NCI-H1436 treated with DMSO at 0.1 percent for 48 hours (cell line): ENCODE measurements at places on chromosomes 11 and 22.

DNA sequence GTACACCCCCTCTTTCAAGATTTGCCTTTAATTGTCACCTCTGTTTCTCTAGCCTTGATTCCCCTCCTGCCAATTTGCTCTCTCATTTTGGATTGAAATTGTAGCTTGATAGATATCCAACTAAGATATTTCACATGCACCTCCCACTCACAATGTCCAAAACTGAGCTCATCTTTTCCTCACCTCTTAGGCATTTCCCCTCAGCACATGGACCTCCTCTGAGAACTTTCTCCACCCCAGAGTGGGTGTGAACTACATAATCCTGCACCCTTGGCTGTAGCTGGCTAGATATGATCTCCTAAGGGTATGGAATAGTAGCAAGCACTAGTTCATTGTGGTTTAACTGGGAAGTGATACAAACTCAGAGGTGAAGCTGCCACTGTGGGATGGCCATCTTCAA lies 91.5 kb upstream of the SESN3 start:
- no peak for DNase-seq

DNA sequence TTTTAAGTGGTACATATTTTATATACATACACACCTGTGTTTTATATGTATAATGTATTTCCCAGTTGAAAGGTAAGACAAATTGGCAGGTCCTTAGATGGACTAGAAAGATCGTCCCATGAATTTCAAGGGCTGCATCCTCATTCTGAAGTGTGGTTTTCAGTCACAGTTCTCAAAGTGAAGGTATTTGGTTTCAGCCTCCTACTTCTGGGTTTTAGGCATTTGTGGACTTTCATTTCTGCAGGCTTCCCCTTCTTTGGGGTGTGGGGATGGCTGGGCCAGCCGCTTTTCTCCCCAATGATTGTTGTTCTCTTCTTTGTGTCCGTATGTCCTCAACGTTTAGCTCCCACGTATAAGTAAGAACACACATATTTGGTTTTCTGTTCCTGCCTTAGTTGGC lies 10.0 kb downstream of the DCPS start:
- DNase-seq: no peak

DNA sequence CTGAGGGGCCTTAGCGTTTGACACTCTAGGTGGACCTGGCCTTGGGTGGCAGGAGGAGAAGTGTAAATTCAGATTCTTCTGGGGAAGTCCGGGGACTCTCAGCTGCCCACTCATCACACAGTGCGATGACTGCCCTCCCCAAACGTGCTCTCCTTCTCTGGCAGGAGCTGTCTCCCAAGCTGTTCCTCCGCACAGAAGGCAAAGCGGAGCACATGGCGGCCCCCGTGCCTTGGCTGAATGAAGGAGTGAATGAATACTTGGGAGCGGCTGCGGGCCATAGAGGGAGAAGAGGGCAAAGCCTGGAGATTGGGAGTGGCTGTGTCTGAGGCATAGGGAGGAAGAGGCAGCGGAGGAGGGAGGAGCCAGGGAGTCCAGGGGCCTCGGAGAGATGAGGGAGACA lies 6.9 kb upstream of the NAA40 start:
- DNase-seq: no peak

GRCh38 chr11:118714816-118715215 lies 35.4 kb upstream of the TREH start:
- no peak for DNase-seq

DNA sequence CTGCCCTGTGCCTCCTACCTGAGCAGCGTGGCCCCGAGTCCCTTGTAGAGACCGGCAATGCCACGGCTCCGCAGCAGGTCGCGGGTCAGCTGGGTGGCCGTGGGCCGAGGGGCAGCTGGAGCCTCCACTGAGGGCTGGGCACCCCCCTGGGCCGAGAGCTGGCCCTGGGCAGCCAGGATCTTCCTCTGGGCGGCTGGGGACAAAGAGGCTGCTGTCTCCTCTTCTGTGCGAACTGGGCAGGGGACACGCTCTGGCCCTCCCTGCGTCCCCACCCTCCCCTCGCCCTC lies 2.6 kb upstream of the CEND1 start:
- no peak for DNase-seq

DNA sequence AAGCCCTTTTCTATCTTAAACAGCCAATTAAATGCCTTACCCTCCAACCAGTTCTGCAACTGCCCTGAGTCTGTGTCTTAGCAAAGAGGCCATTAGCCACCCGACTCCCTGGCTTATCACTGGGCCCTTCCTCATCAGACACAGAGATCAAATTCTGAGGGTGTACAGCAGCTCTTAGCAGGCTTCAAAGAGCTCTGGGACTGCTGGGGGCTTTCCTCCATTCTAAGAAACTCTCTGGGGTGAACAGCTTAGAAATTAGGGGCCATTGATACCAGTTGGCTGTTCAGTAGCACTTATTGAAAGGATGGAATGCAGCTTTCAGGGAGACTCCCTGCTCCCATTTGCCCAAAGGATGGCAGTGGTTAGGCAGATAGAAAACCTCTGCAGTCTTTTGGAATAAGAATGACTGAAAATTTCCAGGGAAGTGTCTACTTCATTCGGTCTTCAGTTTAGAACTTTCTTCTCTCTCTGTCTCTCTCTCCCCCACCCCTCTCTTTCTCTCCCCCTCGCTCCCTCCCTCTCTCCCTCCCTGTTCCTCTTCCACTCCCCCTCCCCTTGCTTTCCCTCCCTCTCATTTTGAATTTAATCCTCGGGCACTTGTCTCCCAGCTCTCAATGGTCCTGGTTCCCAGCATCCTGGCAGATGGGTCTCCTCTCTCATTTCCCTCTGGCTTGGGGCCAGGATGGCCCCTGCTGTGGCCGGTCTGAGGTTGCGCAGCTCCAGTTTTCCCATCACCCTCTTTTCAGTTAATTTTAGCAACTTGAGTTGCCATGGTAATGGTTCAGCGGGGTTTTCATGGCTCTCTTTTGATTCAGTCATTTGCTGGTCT lies 76.4 kb downstream of the COMMD9 start:
- DNase-seq: no peak

GRCh38 chr11:69358398-69359020 lies 64.6 kb downstream of the MYEOV start:
- DNase-seq: no peak

DNA sequence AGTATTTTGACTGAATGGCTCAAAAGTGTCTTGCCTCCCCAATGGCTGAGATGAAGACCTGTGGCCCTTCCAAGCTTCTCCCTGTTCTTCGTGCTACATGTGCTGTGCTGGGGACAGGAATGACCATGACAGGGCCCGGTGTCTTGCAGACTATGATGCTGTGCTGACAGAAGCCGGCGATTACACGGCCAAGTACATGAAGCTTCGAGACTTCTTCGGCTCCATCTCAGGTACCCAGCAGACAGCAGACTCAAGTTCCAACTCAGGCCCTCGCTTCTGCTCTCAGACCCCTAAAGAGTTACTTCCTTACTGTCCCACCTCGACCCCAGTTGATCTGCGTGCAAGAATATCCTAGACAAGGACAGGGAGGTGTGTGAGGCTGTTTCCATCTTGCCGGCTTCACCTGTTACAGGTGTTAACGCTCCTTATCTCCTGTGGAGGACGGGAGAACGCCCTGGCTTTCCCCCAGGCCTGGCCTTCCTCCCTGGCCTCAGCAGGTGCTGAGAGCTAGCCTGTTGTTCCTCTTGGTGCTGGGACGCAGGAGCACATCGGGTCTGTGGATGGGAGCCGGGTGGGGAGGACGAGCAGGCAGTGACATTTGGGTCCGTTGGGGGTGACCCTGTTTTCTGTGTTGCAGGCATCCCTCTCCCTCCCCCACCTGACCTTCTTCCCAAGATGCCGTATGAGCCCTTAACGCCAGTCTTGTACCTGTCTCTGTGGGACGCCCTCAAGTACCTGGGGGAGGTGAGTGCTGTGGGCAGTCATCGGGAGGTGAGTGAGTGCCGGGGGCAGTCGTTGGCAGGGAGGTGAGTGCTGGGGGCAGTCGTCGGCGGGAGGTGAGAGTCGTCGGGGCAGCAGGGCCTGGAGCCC lies 38.1 kb downstream of the GLB1L2 start:
- DNase-seq: no peak

DNA sequence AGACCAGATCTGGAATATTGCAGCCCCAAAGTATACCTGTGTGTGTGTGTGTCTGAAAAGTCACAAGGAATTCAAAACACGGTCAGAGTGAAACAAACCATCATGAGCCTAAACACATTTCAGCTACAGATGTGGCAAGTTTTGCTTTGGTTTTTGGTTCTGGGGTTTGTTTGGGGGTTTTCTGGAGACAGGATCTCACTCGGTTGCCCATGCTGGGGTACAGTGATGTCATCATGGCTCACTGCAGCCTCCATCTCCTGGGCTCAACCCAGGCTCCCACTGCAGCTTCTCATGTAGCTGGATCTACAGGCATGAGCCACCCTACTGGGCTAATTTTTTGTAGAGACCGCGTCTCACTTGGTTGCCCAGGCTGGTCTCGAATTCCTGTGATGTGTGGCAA lies 41.4 kb upstream of the PHF21A start:
- DNase-seq: no peak

GRCh38 chr11:47192111-47192510 lies 5.9 kb upstream of the PACSIN3 start:
- DNase-seq: no peak

GRCh38 chr22:36335621-36336020 lies 52.1 kb downstream of the MYH9 start:
- DNase-seq: no peak

DNA sequence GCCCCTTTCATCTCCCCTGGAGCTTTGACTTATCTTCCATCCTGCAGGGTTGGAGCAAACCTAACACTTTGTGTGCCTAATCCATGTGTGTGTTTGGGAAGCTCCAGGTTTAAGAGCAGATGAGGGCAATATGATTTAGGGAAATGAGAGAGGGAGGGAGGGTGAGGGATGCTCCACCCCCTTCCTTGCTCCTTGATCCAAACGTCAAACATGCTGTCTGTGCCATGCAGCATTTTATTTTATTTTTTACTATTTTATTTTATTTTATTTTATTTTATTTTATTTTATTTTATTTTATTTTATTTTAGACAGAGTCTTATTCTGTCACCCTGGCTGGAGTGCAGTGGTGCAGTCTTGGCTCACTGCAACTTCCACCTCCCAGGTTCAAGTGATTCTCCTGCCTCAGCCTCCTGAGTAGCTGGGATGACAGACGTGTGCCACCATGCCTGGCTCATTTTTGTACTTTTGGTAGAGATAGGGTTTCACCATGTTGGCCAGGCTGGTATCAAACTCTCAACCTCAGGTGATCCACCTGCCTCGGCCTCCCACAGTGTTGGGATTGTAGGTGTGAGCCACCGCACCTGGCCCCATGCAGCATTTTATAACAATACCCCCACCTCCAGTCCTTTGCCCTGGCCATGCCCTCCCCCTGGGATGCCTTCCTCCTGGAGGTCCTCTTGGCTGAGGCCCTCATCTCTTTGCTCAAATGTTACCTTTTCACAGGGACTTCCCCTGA lies 52.6 kb upstream of the CRYBB3 start:
- DNase-seq: no peak

DNA sequence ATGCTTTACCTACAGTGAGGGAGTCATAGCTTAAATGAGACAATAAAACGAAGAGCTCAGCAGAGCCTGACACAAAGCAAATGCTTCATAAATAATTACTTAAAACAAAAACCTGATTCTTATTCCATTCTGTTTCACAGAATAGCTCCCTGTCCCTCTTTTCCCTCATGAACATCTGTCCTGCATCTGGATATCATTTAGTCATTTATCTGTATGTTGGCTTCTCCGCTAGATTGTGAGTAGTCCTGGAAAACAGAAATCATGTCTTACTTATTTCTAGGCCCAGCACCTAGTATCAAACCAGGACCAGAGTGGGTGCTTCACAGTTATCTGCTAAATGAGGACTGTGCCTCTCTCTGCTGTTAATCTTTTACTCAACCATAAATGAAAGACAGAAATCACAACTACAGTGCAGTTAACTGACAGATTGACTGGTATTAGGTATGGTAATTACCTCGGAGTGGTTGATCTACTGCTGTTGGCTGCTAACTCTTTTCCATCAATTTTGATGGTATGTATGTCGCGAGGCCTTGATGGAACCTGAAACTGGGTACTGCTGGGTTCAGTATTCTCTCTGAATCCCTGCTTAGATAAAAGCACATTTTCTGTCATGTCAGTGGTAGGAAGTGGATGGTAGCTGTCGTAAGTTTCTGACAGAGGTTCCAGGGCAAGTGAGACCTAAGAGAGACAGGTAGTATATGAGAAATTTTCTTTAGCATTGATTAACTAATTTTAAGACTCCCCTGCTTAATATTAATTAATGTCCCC lies 31.5 kb downstream of the C2CD3 start:
- no peak for DNase-seq

GRCh38 chr22:17402293-17402692 lies 33.0 kb downstream of the CECR2 start:
- no peak for DNase-seq

DNA sequence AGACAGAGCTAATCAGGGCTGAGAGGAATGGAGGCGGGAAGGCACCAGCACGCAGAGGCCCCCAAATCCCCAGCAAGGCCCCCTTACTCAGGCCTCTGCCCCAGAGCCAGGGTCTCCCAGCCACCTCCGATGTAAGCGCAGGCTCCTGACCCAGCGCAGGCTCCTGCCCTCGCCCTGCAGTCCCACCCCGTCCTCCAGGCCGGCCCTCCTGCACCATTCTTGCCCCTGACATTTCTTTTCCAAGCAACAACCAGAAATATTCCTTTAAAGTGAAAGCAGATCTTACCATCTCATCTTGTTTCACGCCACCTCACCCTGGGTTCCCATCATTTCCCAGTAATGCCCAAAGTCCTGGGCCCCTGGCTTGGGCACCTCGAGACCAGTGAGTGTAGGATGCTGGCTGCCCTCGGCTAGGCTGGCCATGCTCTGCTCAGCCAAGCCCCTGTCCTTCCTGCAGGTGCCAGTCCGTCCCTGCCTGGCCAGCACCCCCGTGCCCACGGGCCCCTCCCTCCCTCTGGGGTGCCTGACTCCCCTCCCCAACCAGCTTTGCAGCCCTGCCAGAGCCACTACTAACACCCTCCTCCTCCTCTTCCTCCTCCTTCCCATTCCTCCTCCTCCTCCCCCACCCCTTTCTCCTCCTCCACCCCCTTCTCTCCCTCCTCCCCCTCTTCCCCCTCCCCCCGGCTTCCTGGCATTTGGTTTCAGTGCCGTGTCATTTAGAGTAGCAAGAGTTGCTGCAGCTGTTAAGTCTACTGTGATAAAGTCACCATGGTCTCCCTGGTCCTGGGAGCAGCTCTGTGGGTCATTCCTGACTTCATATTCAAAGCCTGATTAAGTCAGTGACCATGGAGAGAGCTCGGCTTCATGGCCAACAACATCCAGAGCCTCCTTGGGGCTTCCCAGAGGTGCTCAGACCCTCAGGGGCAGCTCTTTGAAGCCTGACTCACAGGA lies 78.7 kb downstream of the PIWIL3 start:
- DNase-seq: no peak

DNA sequence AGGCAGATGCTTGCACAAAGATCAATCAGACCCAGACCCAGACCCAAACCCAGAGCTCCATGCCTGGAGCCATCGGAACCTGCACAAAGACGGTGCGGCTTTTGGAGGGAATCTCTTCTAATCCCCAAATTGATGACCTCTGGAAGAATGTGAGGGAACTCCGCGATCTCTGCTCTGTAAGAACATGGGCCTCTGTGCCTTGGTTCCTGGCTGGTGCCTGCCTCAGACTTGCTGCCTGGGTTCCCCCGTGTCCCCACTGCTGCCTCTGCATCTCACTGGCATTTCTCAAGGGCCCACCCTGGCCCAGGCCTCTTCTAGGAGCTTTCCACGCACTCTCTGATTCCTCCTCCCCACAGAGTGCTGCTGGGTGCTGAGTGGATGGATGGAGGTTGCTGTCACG lies 1044.4 kb downstream of the TBC1D22A start:
- DNase-seq: no peak

GRCh38 chr22:28702891-28703290 lies 23.3 kb upstream of the TTC28 start:
- no peak for DNase-seq

GRCh38 chr22:33889748-33890147 lies 30.5 kb downstream of the LARGE1 start:
- DNase-seq: no peak

GRCh38 chr11:32005786-32006416 lies 85.0 kb upstream of the RCN1 start:
- DNase-seq: no peak
